ENCODE measurements at places on chromosomes 3 and 15. TPM values are rescaled to one million over a fixed set of nuclear protein-coding genes. Genes with fewer than 3 reads are reported as not detected.

ANKUB1 gene
- not detected for total RNA-seq

PRR20G gene
- not detected for total RNA-seq

NGRN gene
- total RNA-seq = 102 TPM

TGM5 gene
- total RNA-seq = not detected

IQCH gene
- total RNA-seq = 0.93 TPM

ADCY5 gene
- 12.4 TPM for total RNA-seq

LRTM1 gene
- not detected for total RNA-seq

CCR8 gene
- not detected for total RNA-seq

RHCG gene
- total RNA-seq = 3.2 TPM

MCF2L2 gene
- total RNA-seq = 32.5 TPM

FGF7 gene
- total RNA-seq = 4.3 TPM

ZIC1 gene
- total RNA-seq = not detected

ITIH1 gene
- 0.28 TPM for total RNA-seq

CCDC54 gene
- total RNA-seq = not detected

COL6A5 gene
- total RNA-seq = 0.11 TPM

ZNF80 gene
- not detected for total RNA-seq

TICRR gene
- 0.12 TPM for total RNA-seq

SLC2A2 gene
- not detected for total RNA-seq

ROPN1B gene
- total RNA-seq = 0.32 TPM

ANKRD34C gene
- total RNA-seq = 0.14 TPM

LDHAL6B gene
- not detected for total RNA-seq

CFAP91 gene
- 5.5 TPM for total RNA-seq

Data from adrenal gland (tissue), 19 donors.